A549 treated with DMSO at 1 μM for 4 hours (cell line): ENCODE measurements at places on chromosomes 3 and 15. TPM values are rescaled to one million over a fixed set of nuclear protein-coding genes. Genes with fewer than 3 reads are reported as not detected.

Gene UNC45A
- 57.3 to 63.7 TPM (median 57.7 TPM) in 5 replicates for total RNA-seq

Gene C3orf20
- total RNA-seq = 0.03 TPM in 2 of 5 replicates, not detected in the others

Gene KCNMB3
- total RNA-seq = 0.91 to 1.6 TPM (median 1.2 TPM) in 5 replicates

Gene MEX3B
- total RNA-seq = 4.6 to 6.7 TPM (median 5.4 TPM) in 5 replicates

Gene XIRP1
- 0.02 to 0.07 TPM (median 0.05 TPM) in 5 replicates for total RNA-seq

Gene PYGO1
- total RNA-seq = 7.5 to 9.7 TPM (median 7.9 TPM) in 5 replicates

Gene RARB
- 6.6 to 16.1 TPM (median 14.1 TPM) in 5 replicates for total RNA-seq
